ENCODE measurements at places on chromosomes 3 and 15.

DNA sequence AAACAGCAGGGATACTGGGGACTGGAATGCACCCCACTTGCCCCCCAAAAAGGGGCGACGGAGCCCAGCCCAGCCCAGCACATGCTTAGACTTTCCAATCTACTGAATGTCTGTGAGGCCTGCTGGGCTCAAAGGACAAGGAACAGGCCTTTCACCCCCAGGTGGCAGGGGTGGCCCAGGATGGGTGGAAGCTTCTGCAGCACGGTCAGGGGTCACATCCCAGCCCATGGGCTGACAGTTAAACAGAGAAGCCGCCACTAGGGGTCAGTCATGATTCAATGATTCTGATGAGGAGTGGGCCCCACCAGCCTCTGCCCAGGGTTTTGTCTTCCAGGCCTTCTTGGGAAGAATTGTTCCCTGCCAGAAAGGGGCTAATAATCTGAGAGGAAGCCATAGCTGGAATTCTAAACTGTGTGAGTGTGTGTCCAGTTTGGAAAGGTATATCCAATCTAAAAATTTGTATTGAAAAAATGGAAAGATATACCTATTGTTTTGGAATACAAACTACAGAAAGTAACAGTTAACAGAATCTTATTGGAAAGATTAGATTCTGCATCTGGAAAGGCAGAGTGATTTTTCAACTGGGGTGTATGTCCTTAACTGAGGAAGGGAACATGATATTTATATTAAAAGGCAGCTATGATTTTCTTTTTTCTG lies 2.2 kb downstream of the CHRNB4 start:
- DNase-seq = peak; percentile 80

DNA sequence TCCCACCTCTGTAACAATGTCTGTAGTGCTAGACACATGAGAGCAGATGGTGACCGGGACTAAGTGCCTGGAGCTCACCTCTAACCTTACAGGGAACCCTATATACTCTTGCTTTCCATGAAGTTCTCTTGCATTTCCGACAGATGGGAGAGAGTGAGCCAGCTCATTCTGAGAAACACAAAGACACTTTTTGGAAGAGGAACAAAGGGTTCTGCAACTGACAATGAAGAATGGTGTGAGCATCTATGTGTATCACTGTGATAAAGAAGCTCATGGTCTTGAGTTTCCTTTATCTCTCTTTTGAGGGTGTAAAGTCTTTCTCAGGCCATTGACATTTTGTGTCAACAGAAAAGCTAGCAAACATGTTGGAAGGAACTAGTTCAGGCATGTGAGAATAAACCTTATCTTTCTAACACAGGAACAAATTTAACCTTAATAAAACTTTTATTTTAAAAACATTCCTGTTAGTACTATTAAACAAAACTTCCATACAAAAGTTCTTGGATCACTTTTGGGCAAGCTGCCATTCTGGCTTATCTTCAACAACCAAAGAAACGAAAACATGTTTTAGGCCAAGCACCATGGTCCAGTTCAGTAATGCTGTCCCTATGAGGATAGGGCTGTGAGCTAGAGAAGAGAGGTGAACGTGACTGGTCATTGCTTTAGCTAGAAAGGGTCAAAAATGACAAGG lies 142.7 kb downstream of the THRB start:
- no peak for DNase-seq

- DNase-seq = no peak
Observed at GRCh38 chr3:128553560-128553959, 60.6 kb upstream of the GATA2 start.

- DNase-seq = peak; percentile 3
Observed at GRCh38 chr15:88701561-88702095, 62.8 kb downstream of the ISG20 start.

All from NCI-H526 (cell line).